ENCODE measurements at places on chromosomes 7 and 10.

DNA sequence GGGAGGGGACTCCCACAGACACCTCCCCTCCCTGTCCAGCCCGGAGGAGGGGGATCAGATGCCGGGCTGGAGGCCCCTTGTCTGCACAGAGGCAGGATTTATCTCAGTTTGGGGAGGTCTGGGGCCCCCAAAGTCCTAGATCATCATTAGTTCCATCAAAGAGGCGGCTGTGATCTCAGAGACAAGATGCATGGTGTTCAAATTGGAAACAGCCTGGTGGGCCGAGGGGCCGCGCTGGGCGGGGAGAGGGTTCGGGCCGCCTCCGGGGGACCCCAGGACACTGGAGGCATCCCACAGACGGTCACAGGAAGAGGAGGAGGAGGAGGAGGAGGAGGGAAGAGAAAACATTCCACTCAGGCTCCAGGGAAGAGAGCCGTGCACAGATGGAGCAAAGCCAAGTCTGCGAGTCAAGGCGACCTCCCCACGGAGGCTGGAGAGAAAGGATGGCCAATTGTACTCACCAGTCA lies 69.5 kb upstream of the CUX1 start:
- DNase-seq, result no peak

DNA sequence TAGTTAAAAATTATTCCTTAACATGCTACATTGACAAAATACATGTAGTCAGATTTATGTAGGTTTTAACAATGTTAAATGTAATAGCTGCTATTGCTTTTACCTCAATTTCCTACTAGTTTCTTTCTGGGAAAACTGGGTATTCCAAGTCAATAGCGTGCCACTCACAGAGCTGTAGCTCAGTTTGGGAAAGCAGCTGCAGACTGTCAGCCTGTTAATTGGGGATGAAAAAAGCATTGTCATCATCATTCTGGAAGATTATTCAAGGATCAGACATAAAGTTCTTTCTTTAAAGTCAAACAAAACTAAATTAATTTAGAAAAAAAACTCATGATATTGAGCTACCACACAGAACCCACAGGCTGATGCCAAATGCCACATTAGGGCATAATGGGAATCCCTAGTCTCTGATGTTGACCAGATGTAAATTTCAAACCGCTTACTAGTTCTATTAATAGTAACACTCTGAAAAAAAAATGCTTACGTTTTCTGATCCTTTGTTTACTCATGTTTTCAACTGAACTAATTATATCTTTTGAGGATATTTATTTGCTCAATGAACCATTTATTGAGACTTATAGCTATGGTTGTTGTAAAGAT lies 19.6 kb upstream of the AGMO start:
- no peak for DNase-seq

GRCh38 chr10:126013489-126014281 lies 117.3 kb downstream of the FANK1 start:
- DNase-seq, result no peak

DNA sequence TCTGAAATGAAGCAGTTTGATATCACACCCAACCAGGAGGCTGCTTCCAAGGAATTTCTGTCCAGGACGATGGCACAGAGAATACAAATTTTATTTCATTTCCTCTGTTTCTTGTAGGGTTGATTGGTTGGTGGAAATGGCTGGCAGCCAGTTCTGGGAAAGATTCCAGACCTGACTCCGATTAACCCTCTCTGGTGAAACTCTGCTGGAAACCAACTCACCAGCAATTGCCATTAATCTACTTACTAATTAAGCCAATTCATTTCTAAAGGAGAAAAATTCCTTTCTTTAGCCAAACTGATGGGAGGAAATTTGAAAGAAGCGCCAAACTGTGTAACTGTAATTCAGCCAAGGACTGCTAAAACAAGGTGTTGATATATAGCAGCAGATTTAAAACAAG lies 10.7 kb downstream of the PTF1A start:
- DNase-seq, result no peak

DNA sequence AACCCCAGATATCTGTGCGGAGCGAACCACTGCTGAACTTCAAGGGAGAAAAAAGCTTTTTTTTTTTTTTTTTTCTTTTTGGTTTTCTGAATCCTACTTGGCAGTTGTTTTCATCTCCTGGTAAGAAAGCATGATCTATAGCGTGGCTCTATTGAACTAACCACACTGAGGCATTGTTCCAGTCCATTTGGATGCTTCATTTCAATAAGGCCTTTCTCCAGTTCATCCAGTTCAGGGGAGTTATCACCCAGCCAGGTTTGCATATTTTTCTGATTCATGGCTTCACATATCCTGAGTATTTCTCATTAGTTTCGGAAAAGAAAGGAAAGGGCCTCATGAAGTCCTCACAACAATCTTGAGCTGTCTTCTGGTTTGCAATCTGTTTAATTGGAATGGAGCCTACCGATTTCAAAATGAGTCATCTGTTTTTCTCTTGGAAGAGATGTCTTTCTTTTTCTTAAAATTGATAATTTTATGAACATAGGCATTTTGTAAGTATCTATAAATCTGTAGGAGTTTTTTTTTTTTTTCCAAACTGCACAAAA lies 93.1 kb upstream of the STEAP4 start:
- DNase-seq, result no peak

DNA sequence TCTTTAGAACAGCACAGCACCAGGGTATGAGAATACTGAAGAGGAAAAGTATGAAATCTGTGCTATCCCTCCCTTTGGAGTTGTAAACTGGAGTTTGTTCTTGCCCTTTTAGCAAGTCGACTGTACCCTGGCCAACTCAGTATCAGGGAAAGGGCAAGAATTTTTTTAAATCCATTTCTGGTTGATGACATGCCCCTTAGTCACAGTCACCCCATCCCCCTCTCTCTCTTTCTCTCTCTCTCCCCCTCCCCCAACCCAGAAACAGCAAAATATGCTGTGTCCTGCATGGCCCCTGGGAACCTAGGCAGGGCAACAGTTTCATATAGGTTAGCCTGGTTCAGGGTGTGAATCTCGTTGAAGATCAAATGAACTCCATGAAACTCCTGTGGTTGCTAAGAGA lies 177.7 kb upstream of the ADO start:
- DNase-seq, result no peak

- DNase-seq, result no peak
Observed at GRCh38 chr10:62817121-62817765, 1.1 kb upstream of the EGR2 start.

GRCh38 chr10:110498982-110499795 lies 1.5 kb downstream of the DUSP5 start:
- DNase-seq, result no peak

- DNase-seq, result no peak
Observed at GRCh38 chr10:78304091-78305045, 270.7 kb downstream of the RPS24 start.

GRCh38 chr7:5692845-5693278 lies 88.6 kb downstream of the RNF216 start:
- DNase-seq, result no peak

DNA sequence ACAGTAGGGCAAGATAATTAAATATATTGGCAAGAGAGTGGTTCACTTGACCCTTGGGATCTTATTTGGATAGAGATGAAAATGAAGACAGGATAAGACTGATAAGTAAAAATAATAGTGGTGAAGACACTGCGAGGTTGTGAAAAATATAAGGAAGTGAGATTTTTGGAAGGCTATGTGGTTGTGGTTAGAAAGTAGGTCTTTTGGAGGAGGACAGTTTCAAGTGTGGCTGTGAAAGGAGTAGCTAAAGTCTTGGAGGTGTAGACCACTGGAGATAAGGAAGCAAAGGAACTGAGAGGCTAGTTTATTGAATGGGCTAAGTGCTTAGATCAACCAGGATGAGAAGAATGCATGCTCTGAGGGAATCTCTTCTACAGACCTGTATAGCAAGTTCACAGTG lies 11.2 kb downstream of the MIOS start:
- no peak for DNase-seq
